GM20000 (cell line): ENCODE measurements at places on chromosomes 7 and 10.

DNA sequence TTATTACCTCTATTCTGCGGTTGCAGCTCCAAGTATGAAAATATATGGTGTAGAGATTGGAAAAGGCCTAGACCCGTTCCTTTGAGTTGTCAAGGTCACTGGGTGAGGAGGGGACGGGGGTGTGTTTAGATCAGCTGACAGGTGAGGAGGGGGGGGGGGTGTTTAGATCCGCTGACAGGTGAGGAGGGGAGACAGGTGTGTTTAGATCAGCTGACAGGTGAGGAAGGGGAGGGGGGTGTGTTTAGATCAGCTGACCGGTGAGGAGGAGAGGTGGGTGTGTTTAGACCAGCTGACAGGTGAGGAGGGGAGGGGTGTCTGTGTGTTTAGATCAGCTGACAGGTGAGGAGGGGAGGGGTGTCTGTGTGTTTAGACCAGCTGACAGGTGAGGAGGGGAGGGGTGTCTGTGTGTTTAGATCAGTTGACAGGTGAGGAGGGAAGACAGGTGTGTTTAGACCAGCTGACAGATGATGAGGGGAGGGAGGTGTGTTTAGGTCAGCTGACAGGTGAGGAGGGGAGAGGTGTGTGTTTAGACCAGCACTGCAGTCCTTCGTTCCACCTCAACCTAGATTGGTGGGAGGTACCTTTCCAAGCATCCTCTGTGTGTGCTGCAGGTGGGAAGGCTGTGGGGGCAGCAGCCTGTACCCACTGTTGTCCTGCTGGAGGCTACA, 655.0 kb upstream of the ADARB2 start:
- DNase-seq = peak; percentile 31

GRCh38 chr10:30763918-30764317, 134.4 kb upstream of the LYZL2 start:
- no peak for DNase-seq

- DNase-seq = no peak
Measured at GRCh38 chr7:24283554-24283896, 465 bp upstream of the NPY start.

DNA sequence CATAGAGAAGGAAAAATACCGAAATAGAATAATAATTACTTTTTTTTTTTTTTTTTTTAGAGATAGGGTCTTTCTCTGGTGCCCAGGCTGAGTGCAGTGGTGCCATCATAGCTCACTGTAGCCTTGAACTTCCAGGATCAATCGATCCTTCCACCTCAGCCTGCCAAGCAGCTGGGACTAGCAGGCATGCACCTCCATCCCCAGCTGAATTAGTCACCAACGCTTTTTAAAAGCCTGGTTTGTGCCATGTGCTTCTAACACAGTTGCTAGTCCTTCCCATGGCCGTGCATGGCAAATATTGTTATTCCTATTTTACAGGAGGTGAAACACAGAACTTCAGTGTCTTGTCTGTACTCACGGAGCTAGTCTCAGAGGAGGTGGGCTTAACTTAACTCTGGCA, 23.2 kb downstream of the LYZL2 start:
- no peak for DNase-seq

- DNase-seq = no peak
Measured at GRCh38 chr10:71193516-71193915, 18.9 kb upstream of the UNC5B start.

DNA sequence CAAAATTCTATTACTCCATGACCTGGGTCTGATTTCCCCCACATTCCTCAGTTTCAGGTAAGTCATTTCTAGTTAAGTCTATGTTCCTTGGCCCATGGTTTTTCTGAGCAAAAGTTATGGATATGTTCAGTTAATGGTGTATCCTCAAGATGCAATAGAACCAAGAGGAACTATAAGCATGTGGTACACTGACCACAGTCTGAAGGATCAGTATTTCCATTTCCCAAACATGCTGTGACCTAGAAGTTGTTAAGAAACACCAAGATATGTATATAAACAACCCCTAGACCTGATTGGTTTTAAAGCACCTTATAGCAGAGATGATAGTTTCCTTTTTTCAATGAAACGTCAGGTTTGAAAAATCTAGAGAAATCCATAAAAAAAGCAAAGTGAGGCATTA, 94.2 kb upstream of the ABCB5 start:
- no peak for DNase-seq

DNA sequence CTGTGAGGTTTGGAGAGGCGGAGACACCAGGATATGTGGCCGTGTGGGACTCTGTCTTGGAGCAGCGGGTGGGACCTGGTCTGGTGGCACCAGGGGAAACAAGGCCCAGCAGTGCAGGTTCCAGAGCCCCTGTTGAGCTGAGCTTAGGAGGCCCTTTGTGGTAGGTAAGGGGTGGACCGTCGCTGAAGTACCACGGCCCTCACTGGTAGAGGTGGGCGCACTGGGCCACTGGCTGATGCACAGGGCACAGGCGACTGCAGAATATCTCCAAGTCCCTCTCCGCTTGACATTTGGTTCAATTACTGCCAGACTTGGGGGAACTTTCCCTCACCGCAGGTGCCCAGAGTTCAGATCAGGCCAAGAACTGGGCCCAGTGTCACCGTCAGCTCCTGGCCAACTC, 27.3 kb downstream of the DOCK1 start:
- no peak for DNase-seq

DNA sequence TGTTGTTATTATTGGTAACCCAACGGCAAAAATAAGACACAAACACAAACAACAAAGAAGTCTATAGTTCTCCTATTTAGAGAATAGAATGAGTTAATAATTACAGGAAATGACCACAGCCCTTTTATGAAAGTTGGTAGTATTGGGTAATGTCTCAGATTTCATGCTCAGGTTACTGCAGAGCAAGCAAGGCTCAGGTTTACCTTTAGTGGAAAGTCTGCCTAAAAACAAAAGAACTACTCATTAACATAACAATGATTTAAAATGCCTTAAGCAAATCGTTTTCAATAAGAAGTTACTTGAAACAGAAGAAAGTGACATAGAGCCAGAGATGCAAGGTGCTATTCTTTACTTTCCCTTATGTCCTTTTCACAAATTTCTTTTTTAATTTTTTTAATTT, 441.2 kb downstream of the PLXDC2 start:
- DNase-seq = no peak

GRCh38 chr7:33185786-33186185, 56.4 kb downstream of the BBS9 start:
- peak; percentile 32 for DNase-seq

DNA sequence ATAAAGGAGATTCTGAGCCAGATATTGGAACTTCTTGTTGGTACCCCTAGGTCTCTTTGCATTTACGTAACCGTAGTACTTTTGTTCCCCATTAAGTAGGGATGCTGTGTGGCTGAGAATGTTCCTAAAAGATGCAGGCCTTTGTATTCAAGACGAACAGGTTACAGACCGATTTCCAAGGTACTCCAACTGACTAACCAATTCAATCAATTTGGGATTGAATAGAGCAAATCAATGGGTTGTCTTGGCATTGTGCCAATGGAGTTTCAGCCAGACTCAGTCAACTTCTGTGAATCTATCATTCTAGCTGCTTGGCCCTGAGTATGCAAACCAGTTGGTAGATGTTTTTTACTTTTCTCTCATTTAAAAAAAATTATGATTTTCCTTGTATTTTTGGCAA, 347.3 kb upstream of the NPVF start:
- no peak for DNase-seq

GRCh38 chr10:68625316-68625921, 65.3 kb downstream of the TET1 start:
- peak; percentile 15 for DNase-seq

GRCh38 chr7:94957061-94957460, 49.7 kb downstream of the PPP1R9A start:
- no peak for DNase-seq

GRCh38 chr7:39154815-39155214, 177.1 kb downstream of the POU6F2 start:
- no peak for DNase-seq

DNA sequence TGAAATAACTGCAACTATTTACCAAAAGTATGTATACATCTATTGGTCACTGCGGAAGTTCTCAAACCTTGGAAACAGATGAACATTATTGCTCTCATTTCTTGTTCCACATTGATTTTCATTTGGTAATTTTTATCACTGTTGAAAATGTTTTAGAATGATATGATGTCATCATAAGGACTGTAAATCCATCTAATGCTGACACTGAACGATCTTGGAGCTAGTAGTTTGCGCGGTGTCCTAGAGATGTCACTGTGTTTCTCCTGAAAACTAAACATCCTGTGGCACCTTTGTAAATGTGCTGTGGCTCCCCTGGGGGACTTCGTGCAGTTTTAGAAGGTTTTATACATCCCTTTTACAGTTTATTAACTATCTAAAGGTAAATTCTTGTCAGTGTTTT, 73.5 kb downstream of the DNAJB9 start:
- no peak for DNase-seq

DNA sequence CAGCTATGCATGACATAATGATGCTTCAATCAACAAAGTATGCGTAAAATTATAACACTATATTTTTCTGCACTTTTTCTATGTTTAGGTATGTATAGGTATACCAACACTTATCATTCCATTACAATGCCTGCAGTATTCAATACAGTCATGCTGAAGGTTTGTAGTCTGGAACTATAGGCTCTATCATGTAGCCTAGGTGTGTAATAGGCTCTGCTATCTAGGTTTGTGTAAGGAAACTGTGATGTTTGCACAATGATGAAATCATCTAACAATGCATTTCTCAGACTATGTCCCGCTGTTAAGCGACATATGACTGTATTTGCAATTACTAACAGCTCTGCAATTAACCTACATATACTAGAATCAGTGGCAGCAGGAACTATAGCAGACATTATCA, 1447.5 kb downstream of the GATA3 start:
- DNase-seq = no peak

- DNase-seq = no peak
Measured at GRCh38 chr7:54814401-54814800, 55.4 kb upstream of the SEC61G start.

DNA sequence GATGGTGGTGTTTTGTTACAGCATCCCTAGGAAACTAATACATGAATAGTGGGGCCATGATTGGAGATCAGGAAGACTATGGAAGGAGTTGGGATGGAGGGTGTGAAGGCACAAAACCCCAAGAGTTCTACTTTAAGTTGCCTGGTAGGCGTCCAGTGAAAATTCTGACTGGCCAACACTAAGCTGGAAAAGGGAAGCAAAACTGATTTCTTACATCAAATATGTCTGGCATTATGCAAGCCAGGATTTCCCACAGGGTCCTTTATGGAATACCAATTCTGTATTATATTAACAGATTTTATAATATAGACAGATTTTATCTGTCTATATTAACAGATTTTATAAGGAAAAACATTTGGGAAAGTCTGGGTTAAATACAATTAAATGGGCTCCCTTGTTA, 16.2 kb downstream of the CPVL start:
- DNase-seq = no peak

DNA sequence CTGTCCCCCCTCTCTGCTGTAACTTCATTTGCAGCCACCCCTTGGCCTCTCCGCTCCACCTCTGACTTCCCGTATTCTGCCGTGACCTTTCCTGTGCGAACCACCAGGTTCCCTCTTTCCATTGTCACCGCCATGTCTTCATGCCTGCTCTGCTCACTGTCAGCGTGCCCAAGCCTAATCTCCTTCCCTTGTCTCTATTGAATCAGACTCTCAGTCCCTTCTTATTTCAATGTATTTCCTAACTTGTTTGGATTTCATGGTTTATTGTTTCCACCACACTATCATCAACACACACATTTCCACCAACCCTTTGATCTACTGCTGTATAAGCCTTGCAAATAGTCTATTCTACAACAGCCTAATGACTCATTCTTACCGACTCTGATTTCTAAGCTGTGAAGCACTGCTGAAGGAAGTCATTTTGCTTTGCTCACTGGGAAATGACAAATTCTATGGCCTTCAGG, 30.0 kb upstream of the INHBA start:
- DNase-seq = no peak

- DNase-seq = peak; percentile 89
Measured at GRCh38 chr10:97196223-97197029, 10.7 kb upstream of the SLIT1 start.

DNA sequence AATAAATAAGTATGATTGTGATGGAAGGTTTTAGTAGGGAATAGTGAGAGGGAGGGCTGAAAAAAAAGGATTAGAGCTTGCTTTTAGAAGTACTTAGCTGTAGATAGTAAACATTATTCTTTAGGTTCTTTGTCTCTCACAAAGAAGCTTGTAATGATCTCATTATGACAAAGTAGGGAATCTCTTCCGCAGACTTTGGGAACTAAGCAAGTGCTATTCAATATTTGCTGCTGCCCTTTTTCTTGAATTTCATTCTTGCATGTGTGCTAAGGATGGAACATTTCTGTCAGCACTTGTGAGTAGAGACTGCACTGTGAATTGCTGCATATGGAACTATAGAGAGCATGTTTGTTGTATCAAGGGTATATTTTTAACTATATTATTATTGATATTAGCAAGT, 173.4 kb downstream of the ST7 start:
- DNase-seq = no peak

- DNase-seq = no peak
Measured at GRCh38 chr10:124946945-124947344, 5.0 kb downstream of the ZRANB1 start.

DNA sequence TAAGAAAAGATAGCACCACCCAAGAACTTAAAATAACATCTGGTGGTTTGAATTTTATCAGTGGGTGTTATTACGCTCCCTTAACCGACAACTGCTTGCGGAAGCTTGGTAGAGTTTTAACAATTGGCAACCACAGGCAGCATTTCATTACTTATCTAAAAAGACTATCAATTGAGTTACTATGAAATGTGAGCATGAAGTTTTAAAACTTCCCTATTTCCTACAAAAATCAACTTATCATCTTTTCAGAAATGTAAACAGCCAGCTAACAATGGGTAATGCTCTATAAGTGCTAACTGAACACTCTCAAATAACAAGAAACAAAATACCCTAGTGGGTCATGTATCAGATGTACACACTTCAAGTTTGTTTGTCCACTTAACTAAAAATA, 68.8 kb downstream of the OSBPL3 start:
- DNase-seq = no peak

DNA sequence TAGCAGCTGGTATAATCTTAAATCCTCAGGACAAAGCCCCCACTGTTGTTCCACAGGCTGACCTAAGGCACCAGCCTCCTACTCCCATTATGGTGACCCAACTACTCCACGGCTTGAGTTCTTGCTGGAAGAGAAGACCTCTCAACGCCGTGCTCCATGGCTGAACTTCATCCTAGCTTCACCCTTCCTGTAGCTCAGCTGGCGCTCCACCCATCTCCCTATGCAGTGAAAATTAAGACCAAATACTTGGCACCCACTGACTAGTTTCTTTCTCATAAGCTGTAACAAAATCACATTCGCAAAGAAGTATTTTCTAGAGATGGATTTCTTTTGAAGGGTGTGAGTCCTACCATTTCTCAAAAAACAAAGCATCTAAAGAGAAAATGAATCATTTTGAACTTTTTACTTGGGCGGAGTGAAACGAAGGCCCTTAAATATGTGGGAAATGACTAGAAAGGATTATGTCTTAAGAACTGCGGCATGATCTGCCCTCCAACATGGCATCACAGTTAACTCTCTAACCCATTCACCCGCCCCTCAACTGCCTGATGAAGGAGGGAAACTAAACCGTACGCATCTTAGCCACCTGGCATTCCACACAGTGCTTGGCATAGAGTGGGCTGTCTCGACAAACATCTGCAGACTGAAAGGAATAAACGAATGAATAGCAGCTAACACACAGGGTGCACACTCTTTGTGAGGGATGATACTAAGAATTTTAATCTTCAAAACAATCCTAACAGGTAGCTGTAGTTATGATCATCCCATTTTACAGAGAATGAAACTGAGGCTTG, 32.7 kb downstream of the GFRA1 start:
- no peak for DNase-seq

GRCh38 chr7:113582471-113582870, 336.3 kb downstream of the PPP1R3A start:
- DNase-seq = no peak

GRCh38 chr10:49161411-49161997, 26.7 kb downstream of the TMEM273 start:
- DNase-seq = no peak
